ENCODE measurements at places on chromosomes 2 and 18. TPM values are rescaled to one million over a fixed set of nuclear protein-coding genes. Genes with fewer than 3 reads are reported as not detected.
A peak's percentile ranks its signal among the peaks of the same experiment; 100 is the strongest.

The FBXO36 gene
- total RNA-seq, result 6.8 TPM

The AMER3 gene
- 0.41 TPM for total RNA-seq

The PRSS56 gene
- 0.28 TPM for total RNA-seq

The SPATS2L gene
- 51.0 TPM for total RNA-seq

The EPHA4 gene
- total RNA-seq, result 13.1 TPM

The ARHGEF4 gene
- 2.8 TPM for total RNA-seq

DNA sequence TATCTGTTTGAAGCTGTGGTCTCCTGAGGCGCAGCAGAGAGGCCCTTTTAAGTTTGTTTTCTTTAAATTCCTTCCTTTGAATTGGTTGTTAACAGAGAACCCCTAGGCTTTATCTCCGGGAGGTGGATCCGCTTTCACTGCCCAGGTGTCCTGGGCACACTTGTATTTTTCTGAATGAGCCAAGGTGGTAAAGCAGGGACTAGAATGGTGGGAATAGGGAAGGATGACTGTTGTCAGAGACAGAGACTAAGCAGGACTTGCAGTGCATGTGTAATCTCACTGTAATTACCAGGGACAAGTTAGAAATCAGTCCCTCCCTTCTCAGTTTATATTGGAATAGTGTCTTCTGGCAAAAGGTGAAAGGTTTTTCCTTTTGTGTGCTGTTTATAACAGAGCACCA is 72.8 kb downstream of the PHLPP1 start:
- H3K27ac ChIP-seq, result no peak overlapping the region
- H3K36me3 ChIP-seq, result no peaks in the 10 kb centered on the region
- no peaks in the 10 kb centered on the region for H3K27me3 ChIP-seq
- H3K4me1 ChIP-seq, result peaks cover 16% of the 10 kb centered on the region

- no peaks in the 10 kb centered on the region for H3K27me3 ChIP-seq
- H3K4me3 ChIP-seq, result no peak overlapping the region
- H3K27ac ChIP-seq, result no peak overlapping the region
- no peak for DNase-seq
- H3K36me3 ChIP-seq, result no peaks in the 10 kb centered on the region
- peaks cover 16% of the 10 kb centered on the region for H3K4me1 ChIP-seq
Measured at GRCh38 chr2:191462370-191462769, 215.6 kb upstream of the NABP1 start.

DNA sequence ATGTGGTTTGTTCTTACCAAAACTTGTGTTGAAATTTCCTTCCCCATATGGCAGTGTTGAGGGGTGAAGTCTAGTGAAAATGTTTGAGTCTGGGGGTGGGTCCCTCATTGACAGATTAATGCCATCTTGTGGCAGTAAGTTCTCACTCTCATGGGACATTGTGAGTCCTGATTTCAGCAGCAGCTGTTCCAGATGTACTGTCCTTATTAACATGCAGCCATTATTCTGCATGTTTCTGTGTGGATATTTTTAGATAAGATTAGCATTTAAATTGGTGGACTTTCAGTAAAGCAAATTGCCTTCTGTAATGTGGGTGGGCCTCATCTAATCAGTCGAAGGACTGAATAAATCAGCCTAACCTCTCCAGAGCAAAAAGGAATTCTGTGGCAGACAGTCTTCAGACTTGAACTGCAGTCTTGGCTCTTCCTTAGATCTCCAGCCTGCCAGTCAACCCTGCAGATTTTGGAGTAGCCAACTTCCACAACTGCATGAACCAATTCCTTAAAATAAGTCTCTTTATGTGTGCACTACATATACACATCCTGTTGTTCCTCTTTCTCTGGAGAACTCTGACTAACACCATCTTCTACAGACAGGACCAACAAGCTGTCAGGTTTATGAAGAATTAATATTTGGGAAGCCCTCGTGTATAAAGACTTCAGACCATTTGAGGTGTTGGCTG is 138.7 kb upstream of the ZNF516 start:
- H3K36me3 ChIP-seq, result no peaks in the 10 kb centered on the region
- H3K4me1 ChIP-seq, result no peaks in the 10 kb centered on the region
- no peaks in the 10 kb centered on the region for H3K27me3 ChIP-seq
- H3K27ac ChIP-seq, result no peak overlapping the region

DNA sequence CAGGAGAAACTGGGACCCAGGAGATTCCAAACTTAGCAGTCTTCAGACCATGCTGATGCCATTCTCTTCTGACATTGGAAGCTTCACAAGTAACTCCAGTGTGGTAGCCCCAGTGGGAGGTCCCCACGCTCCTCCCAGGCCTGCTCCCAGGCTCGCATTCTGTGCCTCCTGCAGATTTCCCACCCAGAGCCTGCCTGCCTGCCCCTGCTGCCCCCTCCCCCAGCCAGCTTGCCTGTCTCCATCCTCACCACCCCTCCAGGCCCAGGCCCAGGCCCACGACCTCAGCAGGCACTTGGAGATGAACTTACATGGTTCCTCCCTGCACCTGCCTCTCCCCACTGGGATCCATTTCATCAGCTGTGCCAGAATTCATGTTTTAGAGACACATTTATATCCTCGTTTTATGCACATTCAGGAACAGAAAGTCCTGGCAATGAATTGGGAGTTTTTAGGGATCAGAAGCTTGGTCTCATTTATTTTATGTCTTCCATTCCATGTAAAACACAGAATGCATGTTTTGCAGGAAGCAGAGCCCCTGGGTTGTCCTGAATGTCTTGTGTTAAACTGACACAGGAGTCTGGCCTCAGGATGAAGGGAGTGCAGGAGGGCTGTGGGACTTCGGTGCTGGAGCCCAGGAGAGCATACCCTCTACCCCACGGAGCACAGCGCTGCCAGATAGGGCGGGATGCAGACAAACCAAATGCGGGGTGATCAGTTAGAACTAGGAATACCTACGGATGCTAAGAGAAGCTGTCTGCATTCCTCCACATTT is 150.5 kb downstream of the SNTG2 start:
- H3K4me1 ChIP-seq, result no peaks in the 10 kb centered on the region
- H3K27ac ChIP-seq, result no peak overlapping the region
- no peak for DNase-seq
- no peaks in the 10 kb centered on the region for H3K36me3 ChIP-seq
- no peak overlapping the region for H3K4me3 ChIP-seq

GRCh38 chr18:7011142-7011541 is 106.5 kb downstream of the LAMA1 start:
- DNase-seq, result no peak
- no peaks in the 10 kb centered on the region for H3K27me3 ChIP-seq
- H3K4me3 ChIP-seq, result no peak overlapping the region
- no peak overlapping the region for H3K27ac ChIP-seq
- H3K36me3 ChIP-seq, result no peaks in the 10 kb centered on the region

GRCh38 chr2:240129311-240129710 is 6.8 kb downstream of the COPS9 start:
- H3K36me3 ChIP-seq, result no peaks in the 10 kb centered on the region
- H3K4me3 ChIP-seq, result no peak overlapping the region
- H3K27me3 ChIP-seq, result no peaks in the 10 kb centered on the region
- no peak overlapping the region for H3K27ac ChIP-seq
- DNase-seq, result no peak

GRCh38 chr18:21331065-21331464 is 89.0 kb downstream of the GREB1L start:
- no peak for DNase-seq
- H3K27me3 ChIP-seq, result no peaks in the 10 kb centered on the region
- H3K4me3 ChIP-seq, result no peak overlapping the region
- H3K27ac ChIP-seq, result no peak overlapping the region

- H3K36me3 ChIP-seq, result no peaks in the 10 kb centered on the region
- peaks cover 38% of the 10 kb centered on the region for H3K4me1 ChIP-seq
- DNase-seq, result no peak
- no peak overlapping the region for H3K4me3 ChIP-seq
Measured at GRCh38 chr2:64015898-64016297, 3.3 kb downstream of the VPS54 start.

DNA sequence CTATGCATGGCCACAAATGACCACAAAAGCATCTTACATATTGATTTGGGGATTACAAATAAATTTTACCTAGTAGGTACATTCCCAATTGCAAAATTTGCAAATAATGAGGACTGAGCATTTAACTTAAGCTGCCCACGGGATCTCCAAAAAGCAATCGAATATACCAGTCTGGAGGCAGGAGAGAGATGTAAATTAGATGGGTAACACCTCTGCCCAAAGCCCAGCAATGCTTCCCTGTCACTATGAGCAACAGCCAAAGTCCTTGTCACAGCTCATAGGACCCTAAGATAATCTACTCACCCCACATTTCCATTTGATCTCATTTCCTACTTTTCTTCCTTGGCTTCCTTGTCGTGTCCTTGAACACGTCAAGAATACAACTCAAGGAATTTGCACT is 172.2 kb downstream of the SUCLG1 start:
- H3K36me3 ChIP-seq, result no peaks in the 10 kb centered on the region
- H3K27me3 ChIP-seq, result no peaks in the 10 kb centered on the region
- no peak overlapping the region for H3K4me3 ChIP-seq
- H3K27ac ChIP-seq, result no peak overlapping the region

DNA sequence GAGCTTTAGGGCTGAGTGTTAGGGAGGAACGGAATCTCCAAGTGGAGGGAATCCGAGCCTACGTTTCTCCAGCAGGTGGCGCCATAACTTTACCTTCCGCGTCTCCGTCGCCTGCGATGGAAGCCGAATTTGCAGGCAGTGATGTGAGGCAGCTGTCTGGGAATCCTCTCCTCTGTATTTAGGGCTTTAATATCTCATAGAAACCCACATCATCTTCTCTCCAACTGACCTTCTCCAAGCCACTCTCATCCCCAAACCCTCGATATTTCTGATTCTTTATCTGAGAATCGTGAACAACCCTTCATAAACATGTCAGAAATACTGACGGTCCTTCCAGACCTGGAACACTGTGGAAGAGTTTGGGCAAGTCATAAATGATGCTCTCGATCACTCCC is 27.5 kb downstream of the SIX2 start:
- DNase-seq, result peak; percentile 76
- peaks cover 5% of the 10 kb centered on the region for H3K27me3 ChIP-seq
- no peak overlapping the region for H3K4me3 ChIP-seq
- no peaks in the 10 kb centered on the region for H3K4me1 ChIP-seq
- H3K36me3 ChIP-seq, result no peaks in the 10 kb centered on the region

DNA sequence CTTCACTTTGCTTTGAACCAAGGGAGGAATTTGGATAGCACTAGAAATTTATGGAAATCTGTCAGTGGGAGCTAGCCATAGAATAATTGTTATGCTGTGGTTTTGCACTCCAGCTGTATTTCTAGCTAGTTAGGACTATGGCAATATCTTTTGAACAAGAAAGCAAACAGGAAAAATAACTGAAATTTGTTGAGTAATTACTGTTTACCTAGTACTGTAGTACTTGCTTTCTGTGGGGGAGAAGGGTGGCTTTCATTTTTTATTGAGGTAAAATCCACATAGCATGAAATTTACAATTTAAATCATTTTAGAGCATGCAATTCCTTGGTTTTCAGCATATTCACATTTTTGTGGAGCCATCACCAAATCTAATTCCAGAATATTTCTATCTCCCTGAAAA is 28.4 kb downstream of the MBD5 start:
- H3K27ac ChIP-seq, result no peak overlapping the region
- DNase-seq, result no peak
- H3K27me3 ChIP-seq, result no peaks in the 10 kb centered on the region
- H3K4me3 ChIP-seq, result no peak overlapping the region
- H3K36me3 ChIP-seq, result no peaks in the 10 kb centered on the region
- H3K4me1 ChIP-seq, result peaks cover 7% of the 10 kb centered on the region

DNA sequence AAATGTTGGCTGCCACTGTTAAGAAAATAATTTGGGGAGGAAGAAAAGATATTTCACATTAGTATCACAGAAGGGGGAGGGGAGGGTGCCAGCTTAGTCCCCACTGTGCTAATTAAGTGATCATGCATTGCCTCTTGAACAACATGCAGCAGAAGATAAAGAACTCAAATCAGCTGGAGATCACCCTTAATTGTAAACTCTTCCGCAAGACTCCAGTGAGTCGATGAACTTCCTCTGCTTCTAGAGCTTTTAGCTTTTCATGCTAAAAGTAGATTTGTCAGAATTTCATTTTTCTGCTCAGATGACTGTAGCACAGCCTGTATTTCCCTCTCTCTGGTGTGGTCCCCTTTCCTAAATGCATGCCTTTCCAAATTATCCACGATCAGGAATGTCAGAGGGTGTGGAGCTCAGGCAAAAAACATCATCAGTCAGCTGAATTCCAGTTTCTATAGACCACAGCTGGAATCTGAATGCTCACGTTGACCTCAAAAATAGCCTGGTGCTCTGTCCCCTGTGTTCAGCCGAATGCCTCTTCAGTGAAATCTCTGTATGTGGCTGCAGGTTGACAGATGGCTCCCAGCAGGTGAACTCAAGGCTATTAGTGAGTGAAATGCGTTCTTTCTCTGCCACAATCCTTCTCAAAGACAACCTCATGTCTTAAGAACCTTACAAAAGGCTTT is 156.8 kb upstream of the UNC80 start:
- no peak overlapping the region for H3K27ac ChIP-seq
- no peaks in the 10 kb centered on the region for H3K4me1 ChIP-seq
- H3K27me3 ChIP-seq, result no peaks in the 10 kb centered on the region
- no peaks in the 10 kb centered on the region for H3K36me3 ChIP-seq

DNA sequence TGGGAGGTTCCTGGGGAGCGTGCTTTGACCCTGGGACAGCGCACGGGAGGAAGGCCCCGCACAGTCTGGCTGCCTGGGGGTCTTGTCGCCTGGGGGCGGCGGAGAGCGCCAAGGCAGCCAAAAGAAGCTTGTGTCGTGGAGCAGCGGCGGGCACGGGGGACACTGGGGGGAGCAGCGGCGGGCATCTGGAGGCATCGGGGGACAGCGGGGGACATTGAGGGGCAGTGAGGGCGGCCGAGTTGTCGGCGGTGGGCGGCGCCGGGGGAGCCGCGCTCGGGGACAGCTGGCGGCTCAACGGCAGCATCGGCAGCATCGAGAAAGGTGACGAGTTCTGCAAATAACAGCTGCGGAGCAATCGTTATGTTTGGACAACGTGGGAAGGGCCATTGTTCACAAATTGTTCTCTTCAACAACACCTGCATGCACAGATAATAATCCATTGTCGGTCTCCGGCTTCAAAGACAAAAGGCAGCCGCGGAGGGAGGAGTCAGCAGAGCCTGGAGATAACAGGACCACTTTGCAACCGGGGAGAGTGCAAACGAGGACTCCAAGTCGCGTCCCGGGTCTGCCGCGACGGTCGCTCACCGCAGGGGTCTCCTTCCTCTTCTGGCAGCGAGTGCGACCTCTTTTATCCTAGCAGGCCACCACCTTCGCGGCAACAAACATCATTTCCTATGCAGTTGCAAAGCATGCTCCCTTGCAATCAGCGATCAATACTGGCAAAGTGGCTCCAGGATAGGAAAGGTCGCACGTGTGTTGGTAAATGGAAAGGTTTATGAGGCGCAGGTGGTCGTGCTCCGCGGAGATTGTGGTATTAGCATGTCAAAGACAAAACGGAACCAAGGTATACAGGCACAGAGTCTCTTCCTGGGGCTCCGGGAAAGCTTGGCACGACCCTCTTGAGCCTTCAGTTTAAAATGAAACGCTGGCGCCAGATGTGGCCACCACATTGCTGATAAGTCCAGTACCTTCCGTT is 132.3 kb upstream of the DLX2 start:
- H3K36me3 ChIP-seq, result no peaks in the 10 kb centered on the region
- H3K27me3 ChIP-seq, result peaks cover 22% of the 10 kb centered on the region
- no peak overlapping the region for H3K4me3 ChIP-seq
- peaks cover 10% of the 10 kb centered on the region for H3K4me1 ChIP-seq
- peak; percentile 18 for DNase-seq

GRCh38 chr18:52970686-52971085 is 630.7 kb downstream of the DCC start:
- H3K36me3 ChIP-seq, result no peaks in the 10 kb centered on the region
- no peak for DNase-seq
- no peak overlapping the region for H3K4me3 ChIP-seq
- no peaks in the 10 kb centered on the region for H3K4me1 ChIP-seq
- H3K27ac ChIP-seq, result no peak overlapping the region

Data from adrenal gland (tissue), 19 donors.